Umbilical cord (tissue), 2 donors: ENCODE measurements at places on chromosomes 16 and 17. TPM values are rescaled to one million over a fixed set of nuclear protein-coding genes. Genes with fewer than 3 reads are reported as not detected.

Gene CRHR1
- 3.9 TPM for total RNA-seq

Gene KCNH6
- not detected for total RNA-seq

Gene PRDM7
- total RNA-seq = 2.2 TPM

- no peak for DNase-seq
Observed at GRCh38 chr16:9351841-9352434, 260.5 kb downstream of the HAPSTR1 start.
